Fibroblast of skin of right quadriceps (primary cell): ENCODE measurements at places on chromosomes 1 and 21.

- DNase-seq = no peak
These were observed 38.8 kb downstream of the STXBP3 start for GRCh38 chr1:108785264-108785663.

DNA sequence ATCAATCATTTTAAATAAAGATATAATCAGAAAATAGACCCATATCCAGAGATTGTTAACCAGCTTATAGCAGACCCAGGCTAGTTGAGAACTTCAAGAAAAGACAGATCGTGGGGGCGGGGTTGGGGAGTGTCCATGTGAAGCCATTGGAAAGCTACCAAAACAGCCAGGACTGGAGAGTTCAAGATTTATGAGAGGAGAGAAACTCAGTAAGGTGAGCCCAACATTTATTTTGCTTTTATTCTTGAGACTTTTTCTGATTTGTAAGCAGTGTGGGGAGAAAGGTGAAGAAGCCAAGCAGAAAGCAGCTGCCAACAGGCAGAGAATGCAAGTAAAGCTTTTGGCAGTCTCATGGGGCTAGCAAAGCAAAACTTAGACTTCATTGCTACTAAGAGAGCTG, 179.9 kb downstream of the VPS13D start:
- DNase-seq = no peak

DNA sequence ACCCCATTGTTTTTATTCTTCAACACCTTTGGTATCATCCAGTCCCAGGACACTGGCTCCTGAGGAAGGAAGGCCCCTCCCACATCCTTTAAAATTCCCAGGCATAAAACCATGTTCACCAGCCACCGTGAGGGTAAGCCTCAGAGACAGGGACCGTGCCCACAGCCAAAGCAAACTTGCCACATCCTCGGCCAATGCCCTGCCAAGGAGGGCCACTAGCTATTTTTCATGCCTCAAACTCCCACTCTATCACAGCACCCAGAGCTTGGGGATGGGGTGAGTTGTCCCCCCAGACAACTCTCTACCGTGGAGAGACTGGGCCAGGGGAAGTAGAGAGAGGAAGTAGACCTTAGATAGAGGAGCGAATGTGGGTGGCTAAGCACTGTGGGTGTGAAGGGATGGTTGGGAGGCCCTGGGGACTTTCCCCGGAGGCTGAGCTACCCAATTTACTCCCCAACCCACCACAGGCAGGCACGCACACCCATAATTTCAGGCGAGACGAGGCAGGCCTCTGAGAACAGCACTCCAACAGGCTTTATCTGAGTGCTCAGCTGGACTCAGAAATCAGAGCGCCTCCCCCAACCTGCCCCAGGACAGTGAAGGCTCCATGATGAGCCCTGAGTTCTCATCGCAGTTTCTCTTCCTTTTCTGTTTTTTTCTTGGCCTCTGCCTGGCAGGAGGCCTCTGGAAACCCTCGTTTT, 15.9 kb upstream of the BTG2 start:
- no peak for DNase-seq

GRCh38 chr1:40384887-40385286, 11.4 kb downstream of the SMAP2 start:
- DNase-seq = no peak

DNA sequence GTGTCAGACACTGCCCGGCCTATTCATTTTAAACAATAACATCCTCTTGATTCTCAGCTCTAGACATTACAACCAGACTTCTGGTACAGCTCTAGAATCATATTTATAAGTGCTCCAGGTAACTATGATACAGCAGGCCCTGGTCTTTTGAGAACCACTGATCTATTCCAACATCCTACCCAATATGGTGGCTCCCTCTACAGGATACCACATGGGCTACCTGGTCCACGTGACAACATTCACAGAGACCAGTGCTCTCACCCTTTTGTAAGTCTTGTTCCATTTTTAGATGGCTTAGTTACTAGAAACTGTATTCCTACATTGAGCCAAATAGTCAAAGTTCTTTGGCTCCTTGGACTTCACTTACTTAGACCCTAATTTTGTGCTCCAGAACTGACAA, 102.9 kb downstream of the PTPN14 start:
- DNase-seq = no peak

DNA sequence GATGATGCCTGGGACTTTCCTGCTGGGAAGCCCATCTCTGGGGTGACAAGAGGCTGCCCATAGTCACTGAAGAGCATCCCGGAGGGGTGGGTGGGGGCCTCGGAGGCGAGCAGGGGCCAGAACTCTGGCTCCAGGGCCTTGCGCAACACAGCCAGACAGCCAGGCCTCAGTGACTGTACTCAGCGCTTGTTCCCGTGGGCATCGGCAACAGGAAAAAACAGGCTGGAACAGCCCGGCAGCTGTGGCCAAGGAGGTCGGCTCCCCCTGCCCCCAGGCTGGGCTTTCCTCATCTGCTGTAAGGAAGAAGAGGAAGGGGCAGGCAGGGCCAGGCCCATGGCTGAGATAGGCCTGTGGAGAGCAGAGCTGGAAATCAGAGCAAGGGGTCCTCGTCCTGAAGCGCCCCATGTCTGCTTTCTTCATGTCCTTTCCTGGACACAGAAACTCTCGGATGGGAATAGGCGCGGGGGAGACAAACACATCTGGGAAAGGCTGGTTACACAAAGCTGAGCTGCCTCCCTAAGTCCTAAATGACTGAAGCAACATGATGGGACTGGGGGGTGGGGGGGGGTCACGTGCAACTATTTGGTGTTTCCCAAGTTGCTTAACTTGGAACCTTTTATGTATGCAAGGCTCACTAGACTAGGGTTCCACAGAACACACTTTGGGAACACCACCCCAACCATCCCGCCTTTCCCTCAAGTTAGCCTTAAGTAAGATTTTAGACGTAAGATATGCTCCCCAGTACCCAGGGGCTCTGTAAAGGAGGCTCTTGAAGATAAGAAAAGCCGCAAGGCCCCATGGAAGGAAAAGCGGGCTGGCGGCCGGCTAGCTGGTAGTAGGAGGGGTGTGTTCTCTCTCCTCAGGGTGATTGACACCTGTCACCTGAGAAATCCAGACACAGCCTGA, 30.7 kb downstream of the HSPG2 start:
- no peak for DNase-seq
